ENCODE measurements at places on chromosomes 5 and 9.

- no peak for DNase-seq
Observed at GRCh38 chr5:146920351-146920881, 41.9 kb upstream of the PPP2R2B start.

- no peak for DNase-seq
Observed at GRCh38 chr5:34622098-34622400, 34.1 kb upstream of the RAI14 start.

GRCh38 chr5:33059081-33059480, 348.0 kb downstream of the NPR3 start:
- DNase-seq = no peak

DNA sequence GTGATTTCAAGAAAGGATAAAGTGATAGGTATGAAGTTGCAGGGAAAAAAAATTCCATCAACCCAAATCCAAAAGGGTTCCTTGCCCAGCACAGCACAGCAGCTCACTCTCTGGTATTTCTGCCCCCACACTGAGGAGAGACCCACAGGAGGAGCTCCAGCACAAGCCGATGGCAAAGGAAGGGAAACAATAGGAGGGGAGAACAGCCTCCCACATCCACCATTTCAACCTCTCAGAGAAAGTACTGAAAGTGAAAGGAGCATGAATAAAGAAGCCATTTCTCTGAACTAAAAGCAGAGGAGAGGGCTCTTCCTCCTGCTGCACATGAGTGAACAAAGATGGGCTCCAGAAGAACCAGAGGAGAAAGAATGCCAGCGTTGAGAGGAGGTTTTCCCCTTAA, 54.9 kb upstream of the ZSWIM6 start:
- DNase-seq = peak; percentile 21

GRCh38 chr5:53936481-53937352, 373.7 kb downstream of the ARL15 start:
- no peak for DNase-seq

DNA sequence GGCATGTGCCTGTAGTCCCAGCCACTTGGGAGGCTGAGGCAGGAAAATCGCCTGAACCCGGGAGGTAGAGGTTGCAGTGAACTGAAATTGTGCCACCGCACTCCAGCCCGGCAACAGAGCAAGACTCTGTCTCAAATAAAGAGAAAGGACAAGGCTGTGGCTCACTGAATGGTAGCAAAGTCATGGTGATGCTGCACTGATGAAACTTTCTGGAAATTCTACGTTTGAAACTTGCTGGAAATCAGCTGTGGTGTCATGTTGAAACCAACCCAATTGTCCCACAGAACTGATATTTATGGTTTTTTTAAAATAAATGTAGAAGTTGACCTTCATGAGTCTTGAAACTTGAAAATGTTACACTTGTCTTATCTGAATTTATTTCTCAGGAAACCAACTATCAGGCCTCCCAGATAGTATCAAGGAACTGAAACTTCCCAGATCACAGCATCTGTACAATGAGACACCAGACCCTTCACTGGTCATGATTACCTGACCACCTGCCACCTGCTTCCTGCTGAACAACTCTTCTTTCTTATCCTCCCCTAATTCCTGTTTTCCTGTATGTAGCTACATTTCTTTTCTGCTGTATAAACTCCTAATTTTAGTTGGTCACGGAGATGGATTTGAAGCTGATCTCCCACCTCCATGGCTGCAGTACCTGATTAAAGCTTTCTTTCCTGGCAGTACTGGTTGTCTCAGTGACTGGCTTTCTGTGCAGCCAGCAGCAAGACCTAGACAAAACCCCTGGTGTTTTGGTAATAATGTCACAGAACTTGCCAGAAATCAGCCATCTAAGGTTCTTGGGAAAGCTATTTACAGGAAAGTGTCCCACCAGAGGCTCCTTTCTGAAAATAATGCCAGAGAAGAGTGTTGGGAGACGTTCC, 5.6 kb upstream of the TBC1D13 start:
- DNase-seq = no peak

- DNase-seq = no peak
Observed at GRCh38 chr5:139954022-139954421, 89.1 kb downstream of the NRG2 start.

- DNase-seq = no peak
Observed at GRCh38 chr5:5128766-5129165, 11.4 kb upstream of the ADAMTS16 start.

- DNase-seq = no peak
Observed at GRCh38 chr9:126020836-126021235, 273.7 kb downstream of the PBX3 start.

DNA sequence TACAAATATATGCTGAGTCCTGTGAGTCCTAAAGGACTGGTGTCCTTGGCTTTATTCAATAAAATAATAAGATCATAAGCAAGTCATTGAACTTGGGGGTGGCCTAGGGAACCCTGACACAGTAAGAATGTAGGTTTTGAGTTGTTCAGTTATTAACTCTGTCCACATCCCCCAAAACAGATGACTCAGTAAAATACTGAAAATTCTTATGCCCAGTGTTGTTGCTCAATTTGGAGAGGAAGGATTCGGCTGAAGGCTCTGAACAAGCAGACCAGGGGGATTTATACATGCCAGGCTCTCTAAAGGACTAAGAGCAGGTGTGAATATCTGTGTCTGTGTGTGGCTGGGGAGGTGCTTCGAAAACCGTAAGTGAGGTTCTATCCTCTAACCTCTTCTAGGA, 173.7 kb downstream of the RMI1 start:
- no peak for DNase-seq

GRCh38 chr5:143614831-143615230, 197.1 kb upstream of the HMHB1 start:
- no peak for DNase-seq

DNA sequence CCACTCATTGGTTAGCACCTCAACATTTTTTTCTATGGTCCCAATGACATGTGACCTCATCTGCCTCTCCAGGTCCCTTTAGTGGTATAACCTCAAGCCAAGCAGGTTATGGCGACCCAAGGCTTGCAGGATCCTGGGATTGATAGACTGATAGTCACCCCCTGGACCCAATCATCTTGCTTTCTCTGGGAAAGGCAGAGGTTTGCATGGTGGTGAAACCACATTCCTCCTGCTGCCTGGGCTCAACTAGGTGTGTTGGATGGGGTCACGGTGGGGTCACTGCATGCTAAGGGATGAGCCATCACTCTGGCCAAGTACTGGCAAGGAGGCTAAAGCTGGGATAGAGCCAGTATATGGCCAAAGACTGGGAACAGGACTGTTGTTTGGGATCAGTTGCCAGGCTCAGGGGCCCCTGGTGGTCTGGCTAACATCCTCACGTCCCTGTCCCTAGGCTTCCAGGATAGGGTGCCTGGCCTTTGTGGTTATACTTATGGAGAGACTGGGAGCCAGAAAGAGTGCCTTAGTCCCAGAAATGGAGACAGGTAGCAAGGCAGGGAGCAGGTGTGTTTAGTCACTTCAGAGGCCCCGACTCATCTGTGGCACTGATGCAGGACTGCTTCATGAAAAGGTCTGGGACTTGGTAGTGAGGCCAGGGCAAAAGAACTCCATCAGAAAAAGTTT, 4.6 kb upstream of the SMIM32 start:
- DNase-seq = no peak

DNA sequence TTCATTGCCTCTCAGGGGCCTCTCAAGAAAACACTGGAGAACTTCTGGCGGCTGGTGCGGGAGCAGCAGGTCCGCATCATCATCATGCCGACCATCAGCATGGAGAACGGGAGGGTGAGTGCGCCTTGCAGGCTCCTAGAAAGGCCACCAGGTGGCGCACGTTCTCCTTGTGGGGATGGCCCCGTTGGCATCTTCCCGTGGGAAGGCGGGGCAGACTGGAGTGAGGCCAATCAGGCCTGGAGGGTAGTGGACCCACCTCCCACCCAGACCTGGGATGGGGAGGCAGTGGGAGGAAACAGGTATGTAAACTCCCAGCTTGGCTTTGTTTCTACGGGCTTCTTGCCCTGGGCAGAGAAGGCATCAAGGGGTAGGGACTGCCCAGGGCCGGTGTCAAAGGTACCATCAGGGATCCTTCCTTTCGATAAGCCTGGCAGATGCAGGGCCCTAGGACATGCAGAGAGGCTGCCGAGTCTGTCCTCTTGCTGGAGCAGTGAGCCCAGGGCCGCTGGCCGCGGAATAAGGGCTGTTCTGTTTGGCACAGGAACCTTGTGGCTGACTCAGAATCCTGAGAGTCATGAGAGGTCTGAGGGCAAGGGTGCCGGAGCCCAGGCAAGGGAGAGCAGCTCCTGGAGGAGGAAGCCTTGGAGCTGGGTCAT, 18.9 kb upstream of the SPTLC1 start:
- peak; percentile 75 for DNase-seq

- DNase-seq = no peak
Observed at GRCh38 chr5:96489532-96489931, 56.5 kb upstream of the PCSK1 start.

DNA sequence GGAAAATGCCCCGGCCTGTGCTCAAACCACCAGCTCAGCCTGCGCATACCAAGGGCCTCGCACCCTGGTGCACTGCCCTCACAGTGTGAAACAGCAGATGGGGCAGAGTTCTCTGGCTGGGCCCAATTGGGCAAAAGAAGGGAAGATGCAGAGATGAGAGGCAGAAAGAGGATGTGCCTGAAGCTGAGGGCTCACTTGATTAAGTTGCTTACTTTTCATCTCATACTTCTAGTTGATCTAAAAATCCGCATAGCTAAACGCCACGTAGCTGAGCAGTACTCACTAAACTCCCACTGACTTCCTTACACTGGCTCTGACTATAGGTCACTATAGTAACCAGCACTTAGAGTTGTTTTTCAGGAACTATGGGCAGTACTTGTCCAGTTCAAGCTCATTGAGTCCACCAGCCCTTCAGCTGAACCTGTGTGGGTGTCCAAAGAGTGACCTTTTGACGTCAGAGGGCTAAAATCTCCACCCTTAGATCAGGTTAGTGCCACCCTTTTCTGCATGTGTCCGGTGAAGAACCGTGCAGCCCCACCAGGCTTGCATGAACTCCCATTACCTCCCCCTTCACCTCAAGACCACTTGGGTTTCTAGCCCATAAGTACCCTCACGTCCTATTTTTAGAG, 215.2 kb downstream of the AUH start:
- DNase-seq = no peak

DNA sequence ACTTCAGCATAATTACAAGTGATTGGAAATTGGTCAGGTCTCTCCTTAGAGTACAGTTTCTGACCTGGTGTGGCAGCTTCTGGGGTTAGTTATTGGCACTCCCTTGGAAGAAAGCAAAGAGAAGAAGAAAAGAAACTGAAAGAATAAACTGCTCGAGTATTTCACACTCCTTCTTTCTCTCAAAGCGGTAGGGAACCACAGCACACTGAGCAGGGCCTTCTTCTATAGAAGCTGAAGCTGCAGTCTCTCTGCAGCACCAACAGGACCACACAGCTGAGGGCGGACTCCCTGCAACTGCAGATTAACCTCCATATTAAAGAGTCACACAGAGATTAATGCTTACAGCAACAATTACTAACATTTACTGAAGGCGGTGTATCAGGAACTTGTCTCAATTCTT, 152.0 kb downstream of the TRPM6 start:
- DNase-seq = no peak
